Activated naive CD4-positive, alpha-beta T cell (primary cell): ENCODE measurements at places on chromosomes 6 and 20.

GRCh38 chr6:165753506-165753905 lies 90.5 kb upstream of the PDE10A start:
- DNase-seq: no peak

GRCh38 chr6:18663011-18663410 lies 275.9 kb downstream of the RNF144B start:
- DNase-seq: no peak

GRCh38 chr6:27679308-27679963 lies 206.5 kb upstream of the ZNF184 start:
- DNase-seq: no peak

GRCh38 chr6:81450180-81450579 lies 302.3 kb downstream of the TENT5A start:
- DNase-seq: no peak

DNA sequence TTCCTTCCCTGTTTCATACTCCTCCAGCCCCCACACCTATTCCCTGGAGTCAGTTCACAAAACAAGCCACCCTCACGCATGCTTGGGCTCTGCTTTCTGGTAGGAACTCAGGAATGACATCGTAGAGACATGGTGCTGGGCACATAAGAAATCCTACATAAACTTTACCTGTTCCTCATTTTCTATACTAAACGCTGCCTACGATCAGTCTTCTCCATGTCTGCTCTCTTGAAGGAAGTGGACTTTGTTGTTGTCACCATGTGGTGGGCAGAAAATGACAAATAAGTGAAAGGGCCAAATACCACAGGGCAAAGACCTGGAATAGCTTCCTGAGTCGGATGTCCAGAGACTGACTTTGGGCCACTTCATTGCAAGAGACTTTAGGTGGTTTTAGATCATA lies 10.1 kb downstream of the MYLK4 start:
- DNase-seq: no peak
